LNCaP clone FGC (cell line): ENCODE measurements at places on chromosomes 5 and 9.

GRCh38 chr5:96226941-96227552 lies 206.0 kb downstream of the PCSK1 start:
- no peak for DNase-seq

- DNase-seq: peak; percentile 64
These were observed 34.6 kb downstream of the OXCT1 start for GRCh38 chr5:41835645-41836044.

GRCh38 chr9:129624947-129625346 lies 1.0 kb upstream of the NTMT1 start:
- DNase-seq: no peak

DNA sequence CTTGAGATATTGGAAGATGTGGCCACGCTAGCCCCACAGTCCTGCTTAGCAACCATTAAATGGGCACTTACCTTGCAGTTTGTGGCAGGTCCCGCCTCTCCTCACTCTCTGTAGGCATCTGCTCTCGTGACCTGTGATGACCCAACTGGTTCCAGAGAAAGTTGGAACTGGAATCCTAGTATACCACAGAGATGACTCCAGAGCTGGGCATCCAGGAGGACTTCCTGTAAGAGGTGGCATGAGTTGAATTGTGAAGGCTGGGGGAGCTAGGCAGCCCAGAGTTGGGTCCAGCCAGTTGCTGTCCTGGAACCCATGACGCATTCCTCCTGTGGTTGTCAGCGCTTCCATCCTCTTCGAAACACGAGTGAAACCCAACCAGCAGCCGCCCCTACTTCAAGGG lies 1.6 kb upstream of the ADAMTS2 start:
- no peak for DNase-seq

GRCh38 chr5:135391116-135391868 lies 7.7 kb downstream of the MACROH2A1 start:
- no peak for DNase-seq
